Eye (tissue), 1 donor: ENCODE measurements at places on chromosomes 1 and 21.
A peak's percentile ranks its signal among the peaks of the same experiment; 100 is the strongest.

DNA sequence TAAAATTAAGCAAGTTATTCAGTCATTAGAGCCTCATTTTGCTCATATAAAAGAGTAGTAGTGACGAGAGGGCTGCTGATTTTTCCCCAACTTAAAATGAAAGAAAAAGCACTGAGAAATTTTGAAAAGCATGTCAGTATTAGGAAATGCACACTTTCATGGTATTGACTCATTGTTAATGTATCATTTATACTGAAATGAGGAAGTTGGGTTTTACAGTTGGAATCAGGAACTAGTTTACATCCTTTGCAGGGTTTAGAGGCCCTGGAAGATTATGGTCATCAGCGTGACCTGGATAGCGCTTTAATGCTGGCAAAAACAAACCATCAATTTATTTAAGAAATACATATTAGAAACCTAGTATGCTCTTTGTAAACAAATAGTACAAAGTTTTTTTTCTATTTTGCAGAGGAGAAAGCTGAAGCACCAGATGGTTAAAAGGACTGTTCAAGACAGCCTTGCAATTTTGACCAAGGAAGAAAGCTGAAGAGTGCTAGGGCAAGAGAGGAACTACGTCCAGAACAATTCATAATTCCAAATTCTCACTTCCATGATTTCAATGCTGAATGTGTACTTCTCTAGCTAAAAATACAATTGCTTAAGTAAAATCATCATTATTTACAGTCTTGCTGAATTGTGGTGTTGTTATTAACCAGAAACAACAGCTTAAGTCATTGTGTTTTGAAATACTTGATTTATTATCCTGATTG, 94.8 kb upstream of the SGIP1 start:
- no peak for DNase-seq

DNA sequence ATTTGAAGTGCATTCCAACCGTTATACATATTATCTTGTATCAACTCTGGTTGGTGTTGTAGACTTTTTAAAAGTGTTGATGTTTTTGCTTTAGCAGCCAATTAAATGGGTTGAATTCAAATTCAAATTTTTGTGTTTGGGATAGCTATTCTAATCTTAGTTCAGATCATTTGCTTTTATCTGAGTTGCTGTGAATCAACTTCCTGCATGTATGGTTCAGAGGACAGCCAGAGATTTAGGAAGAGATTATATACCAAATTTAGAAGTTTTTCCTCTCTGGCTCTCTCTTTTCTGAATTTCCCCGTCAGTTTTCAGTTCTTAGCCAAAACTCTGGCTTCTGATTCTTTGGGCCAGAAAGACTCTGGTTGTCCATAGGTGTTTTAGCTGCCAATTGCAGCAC, 415.5 kb downstream of the NUF2 start:
- no peak for DNase-seq

DNA sequence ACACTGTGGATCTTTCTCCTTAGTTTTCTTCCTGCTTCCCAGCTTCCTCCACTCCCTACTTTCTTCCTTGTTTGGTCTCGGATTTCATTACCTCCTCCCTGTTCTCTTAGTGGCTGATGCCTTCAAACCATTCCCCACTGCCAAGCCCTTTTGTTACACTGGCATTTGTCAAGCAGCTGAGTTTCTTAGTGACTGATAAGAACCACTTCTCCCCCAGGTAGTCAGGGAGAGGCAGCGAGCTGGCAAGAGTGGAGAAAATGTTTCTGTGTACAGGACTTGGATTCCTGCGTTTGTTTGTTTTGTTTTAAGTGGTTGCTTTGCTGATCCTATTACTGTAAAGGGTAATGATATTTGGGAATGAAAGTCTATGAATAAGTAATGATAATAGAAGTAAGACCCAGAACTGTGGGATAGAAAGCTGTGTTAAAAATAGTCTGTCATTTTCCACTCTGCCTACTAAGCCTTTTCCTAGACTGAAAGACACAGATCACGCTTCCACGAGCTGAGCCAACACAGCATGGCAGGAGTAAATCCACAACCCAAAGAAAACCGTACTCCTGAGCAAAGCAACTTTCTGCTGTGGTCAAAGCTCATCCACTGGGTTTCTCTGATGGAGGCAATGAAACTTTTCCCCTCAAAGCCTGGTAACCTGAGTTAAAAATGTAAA, 10.1 kb upstream of the SERTAD4 start:
- DNase-seq: peak; percentile 15

DNA sequence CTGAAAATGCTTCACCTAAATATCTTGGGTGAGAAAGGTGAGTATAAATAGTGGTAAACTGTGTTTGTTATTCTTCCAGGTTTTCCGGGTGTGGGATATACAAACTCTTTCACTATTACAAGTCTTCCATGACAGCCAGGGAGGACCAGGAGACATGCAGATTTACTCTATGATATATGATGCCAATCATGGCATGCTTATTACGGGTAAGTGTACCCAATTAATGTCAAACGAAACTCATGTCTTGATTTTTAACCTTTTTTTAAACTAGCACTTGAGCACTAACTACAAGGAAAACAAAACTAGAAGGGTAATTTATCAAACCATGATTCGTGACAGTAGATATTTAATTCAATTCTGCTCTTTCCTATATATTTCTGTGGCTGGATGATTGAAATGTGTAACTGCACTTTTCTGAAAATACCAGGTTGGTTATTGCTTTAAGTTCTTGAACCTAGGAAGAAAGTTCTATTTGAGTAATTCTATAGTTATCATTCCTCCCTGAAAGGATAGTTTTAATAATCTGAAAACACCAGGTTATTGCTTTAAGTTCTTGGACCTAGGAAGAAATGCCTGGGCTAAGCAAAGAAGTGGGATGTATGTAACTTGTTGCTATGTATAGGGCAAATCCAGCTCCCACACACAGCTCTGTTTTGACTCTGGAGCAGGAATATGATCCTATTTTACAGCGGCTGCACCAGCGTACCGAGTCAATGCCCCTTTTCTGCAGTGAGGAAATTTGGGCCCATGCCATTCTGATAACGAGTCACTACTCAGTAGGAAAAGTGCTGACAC, 86.4 kb downstream of the WDR64 start:
- DNase-seq: no peak

GRCh38 chr1:11100149-11100493, 452 bp upstream of the EXOSC10 start:
- DNase-seq: no peak

GRCh38 chr1:44689447-44689765, 14.9 kb downstream of the ARMH1 start:
- no peak for DNase-seq

- DNase-seq: no peak
Observed at GRCh38 chr1:107727866-107728265, 237.1 kb downstream of the VAV3 start.

DNA sequence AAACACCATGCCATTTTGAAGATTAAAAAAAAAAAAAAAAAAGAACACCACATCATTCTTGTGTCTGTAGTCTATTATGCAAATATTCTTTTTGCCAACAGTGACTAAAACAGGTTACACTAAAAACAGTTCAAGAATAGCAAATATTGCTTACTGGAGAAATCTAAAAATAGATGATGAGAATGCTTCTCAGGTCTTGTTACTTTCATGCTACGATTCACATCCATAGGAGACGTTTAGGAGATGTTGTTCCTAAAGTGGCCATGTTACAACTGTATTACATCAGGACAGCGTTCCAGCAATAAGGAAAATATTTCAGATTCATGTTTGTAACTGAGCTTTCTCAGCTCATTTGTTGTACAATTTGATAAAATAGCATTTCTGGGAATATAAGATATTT, 32.3 kb downstream of the RAB3GAP2 start:
- no peak for DNase-seq

DNA sequence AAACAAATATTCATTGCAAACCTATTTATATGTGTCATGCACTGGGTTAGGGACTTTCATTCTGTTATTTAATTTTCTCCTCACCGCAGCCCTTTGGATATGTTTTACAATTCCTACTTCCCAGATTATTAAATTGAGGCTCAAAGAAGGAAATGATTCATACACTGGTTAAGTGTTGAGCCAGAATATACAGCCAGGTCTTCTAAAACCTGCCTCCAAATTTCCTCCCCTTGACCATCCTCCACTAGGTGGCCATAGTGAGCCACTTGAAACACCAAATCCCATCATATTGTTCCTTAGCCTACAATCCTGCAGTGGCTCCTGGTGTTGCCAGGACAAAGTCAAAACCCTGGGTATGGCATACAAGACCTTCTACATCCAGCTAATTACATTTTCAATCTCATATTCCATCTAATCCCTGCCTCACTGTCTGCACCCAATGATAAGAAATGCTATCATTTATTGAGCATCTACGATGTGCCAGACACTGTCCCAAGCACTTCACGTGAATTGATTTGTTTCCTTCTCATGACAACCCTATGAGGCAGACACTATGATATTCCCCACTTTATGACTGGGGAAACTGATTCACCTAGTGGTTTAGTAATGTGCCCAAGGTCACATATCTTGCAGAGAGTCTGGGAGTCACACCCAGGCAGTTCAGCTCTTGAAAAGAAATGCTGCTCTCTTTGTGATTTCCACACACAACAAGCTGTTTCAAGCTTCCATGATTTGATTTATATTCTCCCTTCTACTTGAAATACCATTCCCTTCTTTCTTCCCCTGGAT, 23.6 kb upstream of the KIRREL1 start:
- DNase-seq: peak; percentile 85

DNA sequence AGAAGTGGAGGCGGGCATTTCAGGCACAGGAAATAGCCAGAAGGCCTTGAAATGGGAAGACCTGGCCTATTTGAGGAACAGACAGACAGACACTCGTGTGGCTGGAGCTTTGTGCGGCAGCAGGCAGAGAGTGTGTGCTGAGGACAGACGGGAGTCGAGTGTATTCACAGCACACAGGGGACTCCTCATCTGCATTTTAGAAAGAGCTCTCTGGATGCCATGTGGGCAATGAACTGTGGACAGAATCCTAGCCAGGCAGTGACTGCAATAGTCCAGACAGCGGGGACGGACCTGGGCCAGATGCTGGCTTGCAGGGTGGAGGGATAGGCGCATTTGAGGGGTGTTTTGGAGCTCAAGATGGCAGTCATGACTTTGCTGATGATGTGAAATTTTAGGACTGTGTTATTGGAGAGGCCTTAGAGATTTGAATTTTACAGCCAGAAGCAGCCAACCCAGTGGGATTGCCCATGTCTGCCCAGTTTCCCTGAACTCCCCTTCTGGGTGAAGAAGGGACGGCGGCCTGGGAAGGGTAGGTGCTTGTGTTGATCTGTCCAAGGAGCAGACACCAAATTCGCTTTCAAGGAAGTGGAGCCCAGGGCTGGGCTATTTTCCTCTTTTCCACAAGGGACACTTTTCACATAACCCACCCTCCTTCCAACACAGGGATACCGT, 43.7 kb downstream of the CHAF1B start:
- DNase-seq: no peak

GRCh38 chr1:96538111-96538641, 183.4 kb upstream of the PTBP2 start:
- no peak for DNase-seq

DNA sequence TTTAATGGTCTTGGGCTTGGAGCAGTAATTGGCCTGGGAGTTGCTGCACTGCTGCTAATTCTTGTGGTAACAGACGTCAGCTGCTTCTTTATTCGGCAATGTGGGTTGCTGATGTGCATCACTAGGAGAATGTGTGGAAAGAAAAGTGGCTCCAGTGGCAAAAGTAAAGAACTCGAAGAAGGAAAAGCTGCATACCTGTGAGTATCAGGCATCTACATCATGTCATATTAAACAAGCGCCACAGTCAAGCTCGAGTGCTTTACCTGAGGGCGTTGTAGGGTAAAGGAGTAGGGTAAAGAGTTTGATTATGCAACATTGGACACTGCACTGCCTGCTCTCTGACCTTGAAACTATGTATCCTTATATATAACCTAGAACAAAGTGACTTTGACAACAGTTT, 510.6 kb downstream of the NCAM2 start:
- DNase-seq: no peak
